ENCODE measurements at places on chromosomes 3 and 15. TPM values are rescaled to one million over a fixed set of nuclear protein-coding genes. Genes with fewer than 3 reads are reported as not detected.

The SCAANT1 gene
- not detected for total RNA-seq

The CNTN3 gene
- 0.14 TPM for total RNA-seq

DNA sequence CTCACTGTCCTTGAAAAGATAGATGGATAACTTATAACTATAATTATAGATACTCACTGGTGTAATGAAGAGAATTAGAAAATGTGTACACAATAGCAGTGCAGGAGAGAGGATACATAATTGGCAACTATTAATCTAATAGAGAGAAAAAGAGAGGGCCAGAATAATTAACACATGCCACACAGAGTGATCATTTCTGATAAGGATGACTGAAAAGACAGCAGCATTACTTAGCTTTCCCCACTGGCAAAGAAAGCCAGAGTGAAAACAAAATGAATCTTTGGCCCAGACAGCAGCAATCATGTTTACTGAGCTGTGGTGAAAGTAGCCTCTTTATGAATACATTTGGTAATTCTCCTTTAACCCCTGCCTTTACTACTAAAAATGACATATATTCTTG lies 493.3 kb upstream of the ROBO1 start:
- DNase-seq = no peak

DNA sequence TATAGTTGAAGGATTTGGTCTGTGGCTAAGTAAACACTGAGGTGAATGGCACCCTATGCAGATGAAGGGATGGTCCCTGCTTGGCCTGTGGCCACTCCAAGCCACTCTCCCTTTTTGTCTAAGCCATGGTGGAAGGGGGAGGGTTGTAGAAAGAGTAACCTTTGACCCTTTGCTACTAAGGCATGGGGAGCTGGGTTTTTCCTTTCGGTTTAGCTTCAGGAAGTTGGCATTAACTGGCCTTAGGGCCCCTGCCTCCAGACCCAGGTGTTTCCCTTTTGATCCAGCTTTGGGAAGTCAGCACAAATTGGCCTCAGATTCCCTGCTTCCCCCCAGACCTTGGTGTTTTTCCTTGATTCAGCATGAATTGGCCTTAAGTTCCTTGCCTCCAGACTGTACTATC lies 49.5 kb downstream of the EFCAB12 start:
- DNase-seq = no peak

GRCh38 chr3:3353153-3353552 lies 173.7 kb upstream of the CRBN start:
- no peak for DNase-seq
